ENCODE measurements at places on chromosomes 7 and 10. TPM values are rescaled to one million over a fixed set of nuclear protein-coding genes. Genes with fewer than 3 reads are reported as not detected.

Gene NPS
- not detected for polyA plus RNA-seq

DNA sequence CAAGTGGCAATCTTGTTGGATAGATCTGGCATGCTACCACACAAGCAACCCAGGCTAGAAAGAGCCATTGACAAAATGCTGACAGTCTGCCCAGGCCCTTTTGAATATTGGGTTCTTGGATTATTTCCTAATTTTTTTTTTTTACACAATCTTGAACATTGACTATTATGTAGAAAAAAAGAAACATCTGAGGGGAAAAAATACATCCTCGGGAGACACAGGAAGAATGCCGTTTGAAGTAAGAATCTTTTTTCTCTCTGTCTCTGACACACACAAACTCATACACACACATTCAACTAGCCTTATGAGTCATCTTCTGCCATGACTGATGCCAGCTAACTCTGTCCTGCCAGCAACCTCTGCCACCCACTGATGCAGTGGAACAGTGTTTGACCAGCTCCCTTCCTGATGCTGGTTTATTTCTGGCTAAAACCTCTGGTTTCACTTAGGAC lies 47.2 kb downstream of the SORBS1 start:
- DNase-seq: no peak

Gene C10orf71
- polyA plus RNA-seq: not detected

Gene SUN3
- polyA plus RNA-seq: 1.0 TPM

Gene EFCAB10
- not detected for polyA plus RNA-seq

All from naive B cell (primary cell).